ENCODE measurements at places on chromosomes 7 and 10.

DNA sequence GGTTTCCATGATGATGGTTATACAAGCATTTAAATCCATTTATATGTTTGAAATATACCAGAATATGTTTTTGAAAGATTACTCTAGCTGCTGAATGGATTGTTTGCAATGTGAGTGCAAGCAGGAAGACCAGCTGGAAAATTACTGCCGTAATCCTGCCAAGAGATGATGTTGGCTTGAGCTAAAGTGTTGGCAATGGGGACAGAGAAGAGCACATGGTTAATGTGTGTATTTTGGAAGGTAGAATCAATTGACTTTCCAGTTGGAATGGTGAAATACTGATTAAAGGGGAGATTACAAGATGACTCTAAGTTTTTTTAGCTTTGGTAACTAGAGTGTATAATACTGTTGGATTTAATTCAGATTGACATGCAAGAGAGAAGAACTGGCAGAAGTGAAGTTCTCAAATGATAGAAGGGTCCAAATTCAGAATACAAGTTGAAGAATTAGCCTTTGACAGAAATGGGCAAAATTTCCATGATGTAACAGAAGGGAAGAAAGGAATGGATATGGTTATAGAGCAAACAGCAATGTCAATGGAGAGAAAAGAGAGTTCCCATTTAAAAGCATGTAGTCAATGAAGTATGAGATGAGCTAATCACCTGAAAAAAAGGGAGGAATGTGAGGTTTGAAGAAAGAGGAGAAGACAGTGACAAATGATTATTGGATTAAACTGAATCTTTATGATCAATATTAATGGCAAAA, 422.0 kb downstream of the CDC14C start:
- no peak for DNase-seq

DNA sequence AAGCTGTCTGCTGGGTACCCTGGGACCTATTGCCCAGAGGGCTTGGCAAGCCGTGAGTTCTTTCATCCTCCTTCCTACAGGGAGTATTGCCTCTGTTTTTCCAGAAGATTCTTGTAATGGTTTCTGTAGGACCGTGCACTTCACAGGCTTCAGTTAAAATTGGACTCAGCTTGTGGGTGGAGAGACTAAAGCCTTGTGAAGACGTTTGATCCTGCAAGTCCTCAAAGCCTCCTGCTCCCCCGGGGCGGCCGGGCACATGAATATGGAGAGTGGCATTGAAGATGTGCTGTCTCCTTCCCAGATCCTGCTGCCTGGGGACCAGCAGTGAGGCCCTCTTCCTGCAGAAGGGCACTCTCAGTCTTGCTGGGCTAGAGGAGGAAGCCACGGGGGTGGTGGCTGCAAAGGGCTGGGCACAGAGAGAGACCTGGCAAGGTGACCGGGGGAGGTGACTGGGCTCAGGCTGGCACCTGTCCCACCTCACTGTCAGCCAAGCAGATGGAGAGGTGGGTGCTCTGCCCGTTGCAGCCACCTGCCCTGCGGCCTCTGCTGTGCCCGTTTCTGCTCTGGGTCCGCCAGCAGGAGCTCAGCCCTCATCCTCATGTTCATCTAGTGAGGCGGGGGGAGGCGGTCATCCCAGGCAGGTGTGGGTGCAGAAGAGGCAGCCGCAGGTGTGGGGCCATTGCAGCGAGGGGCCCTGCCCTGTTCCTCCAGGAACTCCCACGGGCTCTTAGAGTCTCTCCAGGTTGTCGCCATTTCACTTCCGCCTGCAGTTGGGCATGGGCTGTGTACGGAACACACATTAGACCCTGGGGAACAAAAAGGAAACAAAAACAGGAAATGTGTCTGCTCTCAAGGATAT, 55.7 kb downstream of the TMEM209 start:
- no peak for DNase-seq

- no peak for DNase-seq
Observed at GRCh38 chr10:118937226-118937625, 92.3 kb upstream of the NANOS1 start.

DNA sequence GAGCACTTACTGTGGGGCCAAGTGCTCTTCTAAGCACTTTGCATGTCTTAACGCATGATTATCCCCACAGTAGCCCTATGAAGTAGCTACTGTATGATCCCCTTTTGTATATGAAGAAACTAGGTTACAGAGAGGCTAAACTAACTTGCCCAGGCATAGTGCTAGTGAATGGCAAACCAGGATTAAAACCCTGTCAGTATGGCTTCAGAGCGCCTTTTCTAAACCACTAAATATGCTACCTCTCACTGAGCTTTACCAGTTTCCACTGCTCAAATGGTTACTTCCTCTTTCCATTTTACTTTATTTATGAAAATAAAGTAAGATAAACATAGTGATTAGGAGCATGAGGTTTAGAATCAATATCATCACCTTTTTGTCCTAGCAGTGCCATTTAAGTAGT, 73.6 kb downstream of the PODXL start:
- no peak for DNase-seq

DNA sequence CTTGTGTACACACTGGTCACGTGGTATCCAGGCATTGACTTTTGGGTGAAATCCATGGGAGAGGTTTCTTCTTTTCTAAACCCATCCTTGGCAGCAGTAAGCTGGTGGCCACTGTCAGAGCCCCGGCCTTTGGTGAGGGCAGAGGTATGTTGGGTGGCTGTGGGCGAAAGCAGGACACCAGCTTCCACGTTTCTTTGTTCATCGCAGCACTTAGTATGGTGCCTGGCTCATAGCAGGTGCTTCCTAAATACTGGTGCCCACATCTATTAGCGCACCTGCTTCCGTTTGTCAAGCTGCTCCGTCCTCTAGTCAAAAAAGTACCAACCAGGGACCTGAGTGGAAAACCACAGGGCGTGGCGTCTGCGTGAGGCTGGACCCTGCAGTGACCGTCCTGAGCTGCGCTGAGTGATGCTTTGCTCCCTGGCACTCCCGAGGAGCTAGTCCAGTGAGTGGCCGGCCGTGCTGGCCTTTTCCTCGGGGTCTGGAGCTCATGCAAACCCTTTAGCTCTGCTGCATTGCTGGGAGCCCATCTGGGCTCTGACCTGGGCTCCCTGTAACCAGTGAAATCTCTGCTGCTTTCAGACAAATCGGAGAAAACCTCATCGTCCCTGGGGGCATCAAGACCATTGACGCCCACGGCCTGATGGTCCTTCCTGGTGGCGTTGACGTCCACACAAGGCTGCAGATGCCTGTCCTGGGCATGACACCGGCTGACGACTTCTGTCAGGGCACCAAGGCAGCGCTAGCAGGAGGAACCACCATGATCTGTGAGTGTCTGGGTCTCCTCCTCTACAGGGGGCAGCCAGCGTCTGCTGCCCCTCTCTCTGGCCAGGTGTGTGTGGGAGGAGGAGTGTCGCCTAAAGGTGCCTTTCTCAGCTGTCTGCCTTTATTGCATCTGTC, 5.6 kb downstream of the DPYSL4 start:
- DNase-seq, result no peak

- no peak for DNase-seq
Observed at GRCh38 chr10:48467669-48468068, 137.2 kb downstream of the ARHGAP22 start.

GRCh38 chr10:131670341-131670740, 230.5 kb upstream of the PPP2R2D start:
- no peak for DNase-seq

GRCh38 chr7:271266-272107, 18.5 kb upstream of the FOXL3 start:
- DNase-seq, result no peak

- no peak for DNase-seq
Observed at GRCh38 chr10:58023341-58024073, 244.2 kb downstream of the IPMK start.

- no peak for DNase-seq
Observed at GRCh38 chr10:50326757-50327701, 75.7 kb upstream of the ASAH2 start.

- DNase-seq, result no peak
Observed at GRCh38 chr10:14004536-14004935, 326.2 kb downstream of the FRMD4A start.

GRCh38 chr7:88322151-88322550, 15.5 kb upstream of the STEAP4 start:
- no peak for DNase-seq

DNA sequence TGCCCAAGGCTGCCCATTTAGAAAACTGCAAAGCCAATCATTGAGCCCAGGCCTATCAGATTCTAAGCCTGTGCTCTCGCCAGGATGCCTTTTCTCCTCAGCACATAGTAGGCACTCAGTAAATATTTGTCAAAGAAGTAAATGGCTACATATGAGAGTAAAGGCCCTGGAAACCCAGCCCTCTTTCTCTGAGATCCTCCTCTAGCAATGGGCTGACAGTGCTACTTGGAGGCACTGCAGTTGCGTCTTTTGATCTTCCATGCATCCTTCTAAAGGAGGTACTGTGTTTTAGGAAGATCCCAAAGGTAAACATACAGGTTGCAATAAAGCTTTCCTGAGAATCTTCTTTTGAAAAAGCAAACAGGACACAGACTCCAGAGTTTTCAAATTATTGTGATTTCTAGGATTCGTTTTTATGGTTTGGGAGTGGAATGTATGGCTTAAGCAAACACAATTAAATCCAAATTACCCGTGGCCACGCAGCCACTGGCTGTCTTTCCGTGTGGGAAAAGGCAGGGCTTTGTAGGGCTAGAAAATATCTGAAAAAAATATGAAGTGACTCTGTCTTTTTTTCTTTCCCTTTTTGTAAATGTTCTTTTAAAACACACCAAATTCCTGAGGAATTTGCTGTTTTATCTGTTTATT, 151.3 kb upstream of the BMPER start:
- DNase-seq, result no peak

DNA sequence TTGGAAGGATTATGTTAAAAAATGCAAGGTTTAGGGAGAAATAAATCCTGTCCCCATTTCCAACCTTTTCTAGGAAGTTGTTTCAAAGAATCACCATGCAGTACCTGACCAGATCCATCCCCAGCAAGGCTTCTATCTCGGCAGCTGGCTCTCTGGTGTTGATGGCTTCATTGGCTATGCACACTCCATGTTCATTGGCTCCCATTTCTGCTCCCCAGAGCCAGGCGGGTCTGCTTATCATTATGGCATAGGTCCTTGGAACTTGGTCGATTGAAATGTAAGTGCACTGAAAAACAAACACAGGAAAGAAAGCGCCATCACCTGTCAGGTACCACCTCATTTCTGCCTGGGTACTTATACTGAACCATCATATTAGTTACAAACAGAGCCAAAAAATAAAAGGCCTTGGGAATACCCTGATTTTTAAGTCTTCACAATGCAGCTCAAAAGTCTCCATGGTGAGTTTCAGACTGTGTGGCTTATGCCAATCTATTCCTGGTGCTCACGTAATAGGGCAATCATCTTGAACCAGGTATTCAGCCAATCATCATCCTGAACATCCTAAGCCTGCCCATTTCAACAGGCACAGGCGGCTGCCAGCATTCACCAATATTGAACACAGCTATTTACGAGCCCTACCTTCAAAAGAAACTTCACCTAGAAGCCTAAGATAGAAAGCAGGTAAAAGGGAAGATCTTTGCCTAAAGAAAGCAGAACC, 34.4 kb downstream of the SCRN1 start:
- DNase-seq, result no peak

DNA sequence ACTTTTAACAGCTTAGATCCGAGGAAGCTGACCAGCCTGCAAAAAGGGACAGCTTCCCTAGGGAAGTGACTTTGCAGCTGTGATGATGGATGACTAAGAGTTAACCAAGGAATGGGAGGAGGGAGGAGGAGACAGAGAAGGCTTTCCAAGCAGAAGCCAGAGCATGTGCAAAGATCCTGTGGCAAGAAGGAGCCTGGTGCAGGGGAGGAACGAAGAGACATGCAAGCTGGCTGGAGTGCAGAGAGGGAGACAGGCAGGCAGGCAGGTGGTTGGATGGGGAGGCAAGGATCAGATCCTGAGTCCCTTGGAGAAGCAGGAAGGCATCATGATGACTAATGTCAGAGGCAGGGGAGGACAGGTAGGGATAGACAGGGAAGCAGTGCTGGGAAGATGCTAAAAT, 148.8 kb downstream of the PFKFB3 start:
- DNase-seq, result no peak

GRCh38 chr7:113263749-113264148, 145.4 kb upstream of the SMIM30 start:
- DNase-seq, result no peak

DNA sequence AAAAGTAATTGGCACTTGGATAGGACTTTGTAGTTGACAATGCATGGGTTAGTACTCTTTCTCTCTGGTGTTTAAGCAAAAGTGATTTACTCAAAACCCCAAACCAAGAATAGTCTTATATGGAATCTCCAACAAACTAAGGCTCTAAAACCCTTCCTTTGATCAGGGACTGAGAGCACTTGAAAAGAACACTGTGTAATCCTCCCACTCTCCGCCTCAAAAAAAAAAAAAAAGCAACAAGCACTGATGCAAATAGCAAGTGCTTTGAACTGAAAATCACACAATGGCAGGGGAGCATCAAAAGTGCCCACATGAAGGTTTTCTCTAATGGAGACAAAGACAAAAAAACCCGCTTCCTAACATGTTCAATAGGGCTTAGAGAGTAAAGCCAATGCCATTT, 467.9 kb upstream of the AUTS2 start:
- DNase-seq, result no peak

- DNase-seq, result no peak
Observed at GRCh38 chr7:27564881-27565482, 97.7 kb downstream of the HIBADH start.

- DNase-seq, result no peak
Observed at GRCh38 chr10:61314273-61314672, 138.9 kb downstream of the TMEM26 start.

DNA sequence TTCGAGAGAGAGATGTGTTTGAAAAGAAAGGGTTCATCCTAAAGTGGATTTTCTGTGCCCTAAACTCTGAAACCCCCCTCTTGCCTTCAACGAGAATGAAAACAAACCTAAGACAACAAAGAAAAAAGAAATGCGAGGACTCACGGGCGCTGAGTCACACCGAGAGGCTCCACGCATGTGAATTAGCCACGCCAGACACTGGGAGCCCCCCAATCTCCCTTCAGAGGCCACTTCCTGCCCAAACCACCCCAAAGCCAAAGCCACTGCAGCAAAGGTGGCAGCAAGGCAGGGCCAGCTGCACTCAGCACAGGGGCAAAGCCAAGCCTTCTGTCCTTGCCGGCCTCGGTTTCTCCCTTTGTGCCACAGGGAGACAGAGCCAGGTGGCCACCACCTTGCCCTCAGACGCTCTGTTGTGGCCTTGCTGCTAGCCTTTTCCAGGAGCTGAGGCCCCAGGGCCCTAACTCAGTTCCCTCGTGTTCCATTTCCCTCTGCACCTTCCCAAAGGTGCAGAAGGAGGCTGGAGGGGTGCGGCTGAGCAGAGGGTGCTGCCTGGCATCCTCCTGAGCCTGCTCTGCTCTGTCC, 93.3 kb downstream of the FAM53B start:
- DNase-seq, result no peak

- DNase-seq, result no peak
Observed at GRCh38 chr10:49512121-49512809, 26.7 kb downstream of the ERCC6 start.
